ENCODE measurements at places on chromosomes 7 and 10. TPM values are rescaled to one million over a fixed set of nuclear protein-coding genes. Genes with fewer than 3 reads are reported as not detected.

PRR15 gene
- not detected for total RNA-seq

TMEM270 gene
- total RNA-seq = not detected

- H3K27ac ChIP-seq = no peak overlapping the region
- no peaks in the 10 kb centered on the region for H3K27me3 ChIP-seq
- DNase-seq = no peak
Measured at GRCh38 chr10:24694086-24694485, 29.6 kb downstream of the ARHGAP21 start.

DNA sequence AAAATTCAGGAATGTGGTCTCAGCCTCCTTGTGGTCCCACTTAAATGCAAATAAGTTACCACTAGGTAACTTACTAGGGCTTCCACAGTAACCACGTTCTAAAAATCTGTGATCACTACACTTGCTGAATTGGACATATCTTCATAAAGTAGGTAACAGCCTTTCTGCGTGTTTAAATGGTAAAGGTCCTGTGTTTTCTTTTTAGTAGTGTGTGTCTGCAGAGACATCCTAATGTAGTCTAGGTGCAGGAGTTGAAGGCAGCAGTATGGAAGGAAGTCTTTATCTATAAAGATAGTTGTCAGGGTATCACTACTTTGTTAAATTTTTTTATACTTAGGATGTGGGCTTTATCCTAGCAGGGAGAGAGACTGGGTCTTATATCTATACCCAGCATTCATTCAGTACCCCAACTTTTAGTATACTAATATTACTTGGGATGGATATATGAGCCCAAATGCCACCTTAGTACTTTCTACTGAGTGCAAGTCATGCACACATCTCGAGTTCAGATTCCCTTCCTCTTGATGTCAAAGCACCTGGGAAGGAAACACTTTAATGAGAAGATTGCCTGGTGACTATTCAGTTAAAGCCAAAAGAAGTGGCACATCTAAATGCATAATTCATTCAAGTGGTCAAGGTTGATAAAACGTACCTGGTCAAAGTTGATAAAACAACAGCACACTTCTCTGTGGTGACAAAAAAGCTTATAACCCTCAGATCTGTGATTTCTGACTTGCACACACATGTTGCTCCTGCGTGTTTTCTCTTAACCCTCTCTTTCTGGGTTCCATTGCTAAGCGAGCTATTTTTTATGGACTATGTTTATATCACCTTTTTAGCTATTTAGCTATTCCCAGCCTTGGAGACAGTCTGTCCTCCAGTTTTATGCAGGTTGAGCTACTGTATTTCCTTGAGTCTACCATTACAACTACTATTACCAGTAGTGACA lies 281.1 kb upstream of the DKK1 start:
- H3K27ac ChIP-seq = no peak overlapping the region
- H3K4me3 ChIP-seq = no peak overlapping the region
- no peaks in the 10 kb centered on the region for H3K36me3 ChIP-seq
- DNase-seq = no peak
- peaks cover 2% of the 10 kb centered on the region for H3K27me3 ChIP-seq

GNB2 gene
- total RNA-seq = 172 TPM

DNA sequence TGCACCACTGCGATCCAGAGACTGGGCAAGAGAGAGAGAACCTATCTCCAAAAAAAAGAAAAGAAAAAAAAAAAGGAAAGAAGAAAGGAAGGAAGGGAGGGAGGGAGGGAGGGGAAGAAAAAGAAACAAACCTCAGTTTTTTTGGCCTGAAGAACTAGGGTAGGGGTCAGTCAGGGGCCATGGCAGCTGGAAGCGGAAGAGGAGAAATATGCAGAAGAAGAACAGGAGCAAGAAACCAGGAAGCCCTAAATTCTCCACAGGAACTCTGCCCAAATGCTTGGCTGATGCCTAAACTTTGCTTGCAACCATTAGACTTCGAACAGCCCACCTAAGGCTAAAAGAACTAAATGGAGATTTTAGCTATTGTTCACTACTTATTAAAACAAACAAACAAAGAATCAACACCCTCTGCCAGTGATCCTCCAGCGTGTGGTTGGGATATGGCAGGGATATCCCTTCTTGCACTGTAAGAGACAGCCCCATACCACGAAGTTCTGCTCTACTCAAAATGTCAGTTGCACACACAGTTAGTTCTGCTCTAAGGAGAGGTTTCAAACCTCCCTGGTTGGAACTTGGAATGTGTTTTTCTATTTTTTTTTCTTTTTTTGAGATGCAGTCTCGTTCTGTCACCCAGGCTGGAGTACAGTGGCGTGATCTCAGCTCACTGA lies 139.5 kb downstream of the FAM107B start:
- H3K4me3 ChIP-seq = no peak overlapping the region
- H3K36me3 ChIP-seq = no peaks in the 10 kb centered on the region
- peaks cover under 1% of the 10 kb centered on the region for H3K4me1 ChIP-seq
- DNase-seq = no peak
- no peak overlapping the region for H3K27ac ChIP-seq
- no peaks in the 10 kb centered on the region for H3K27me3 ChIP-seq

All from activated CD4-positive, alpha-beta T cell treated with anti-CD3 and anti-CD28 coated beads for 36 hours (primary cell).